ENCODE measurements at places on chromosomes 1 and 21.

DNA sequence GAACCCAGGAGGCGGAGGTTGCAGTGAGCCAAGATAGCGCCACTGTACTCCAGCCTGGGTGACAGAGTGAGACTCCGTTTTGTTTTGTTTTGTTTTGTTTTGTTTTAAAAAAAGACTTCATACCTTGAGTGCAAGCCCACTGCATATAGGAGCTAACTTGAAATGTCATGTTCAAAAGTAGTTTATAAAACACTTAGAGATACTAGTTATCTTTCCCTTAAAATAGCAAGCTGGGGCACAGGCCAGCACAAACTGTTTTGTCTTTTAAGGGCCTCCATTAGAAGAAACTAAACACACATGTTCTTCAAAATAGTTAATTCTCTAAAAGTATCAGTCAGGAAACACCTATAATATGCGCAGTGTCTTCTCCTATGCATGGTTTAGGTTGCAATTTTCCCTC is 505.1 kb upstream of the TMPRSS15 start:
- DNase-seq, result no peak

GRCh38 chr21:32413697-32414578 is 1.4 kb downstream of the EVA1C start:
- no peak for DNase-seq

DNA sequence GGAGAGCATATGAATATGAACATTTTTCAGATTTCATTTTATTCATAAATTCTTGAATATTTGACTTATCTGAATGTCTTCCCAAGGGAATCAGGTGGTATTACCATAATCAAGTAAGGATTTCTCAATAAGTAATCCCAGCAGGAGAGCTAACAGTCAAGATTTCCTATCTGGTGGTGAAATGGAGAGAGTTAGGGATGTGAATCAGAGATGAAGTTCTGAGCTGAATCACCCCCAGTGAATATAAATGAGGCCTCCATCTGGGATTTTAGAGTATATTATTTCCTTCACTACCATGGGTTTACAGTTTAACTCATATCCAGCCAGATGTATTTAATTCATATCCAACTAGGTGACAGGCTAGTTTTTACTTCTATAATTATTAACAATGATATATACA is 61.5 kb upstream of the RGS2 start:
- DNase-seq, result no peak

DNA sequence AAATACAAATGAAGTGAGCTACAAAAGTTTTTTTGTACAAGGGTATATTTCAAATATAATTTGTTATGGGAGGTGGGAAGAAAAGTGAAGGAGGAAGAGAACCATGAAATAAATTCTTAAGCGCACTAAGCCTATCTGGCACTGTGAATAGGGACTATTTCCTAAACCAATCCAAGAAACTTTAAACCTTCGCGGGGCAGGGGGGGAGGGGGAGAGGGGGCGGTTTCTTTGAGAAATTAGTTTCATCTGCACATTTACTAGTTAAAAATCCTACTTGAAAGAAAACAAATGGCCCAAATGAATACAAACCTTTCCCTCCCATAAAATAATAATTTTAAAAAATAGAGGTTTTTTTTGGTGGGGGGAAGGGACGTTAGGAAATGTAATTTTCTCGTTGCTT is 364 bp downstream of the GOLPH3L start:
- no peak for DNase-seq

GRCh38 chr1:58401991-58402390 is 144.5 kb downstream of the OMA1 start:
- DNase-seq, result no peak

DNA sequence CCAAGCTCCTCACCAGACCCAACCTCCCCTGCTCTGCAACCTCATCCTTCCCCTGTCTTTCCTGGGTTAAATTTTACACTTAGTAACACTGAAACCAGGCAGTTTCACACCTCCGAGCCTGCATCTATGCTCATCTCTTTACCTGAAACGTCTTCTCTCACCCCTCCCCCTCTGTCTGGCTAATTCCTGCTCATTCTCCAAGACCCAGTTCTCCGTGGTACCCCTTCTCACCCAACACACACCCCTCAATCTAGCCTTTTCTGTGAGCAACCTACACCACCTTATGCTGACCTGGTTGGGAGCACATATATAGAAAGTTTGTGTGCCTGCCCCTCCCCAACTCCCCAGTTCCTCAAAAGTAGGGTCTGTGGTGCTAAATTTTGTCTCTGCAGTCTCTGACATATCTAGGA is 3.7 kb upstream of the KIAA1614 start:
- no peak for DNase-seq

DNA sequence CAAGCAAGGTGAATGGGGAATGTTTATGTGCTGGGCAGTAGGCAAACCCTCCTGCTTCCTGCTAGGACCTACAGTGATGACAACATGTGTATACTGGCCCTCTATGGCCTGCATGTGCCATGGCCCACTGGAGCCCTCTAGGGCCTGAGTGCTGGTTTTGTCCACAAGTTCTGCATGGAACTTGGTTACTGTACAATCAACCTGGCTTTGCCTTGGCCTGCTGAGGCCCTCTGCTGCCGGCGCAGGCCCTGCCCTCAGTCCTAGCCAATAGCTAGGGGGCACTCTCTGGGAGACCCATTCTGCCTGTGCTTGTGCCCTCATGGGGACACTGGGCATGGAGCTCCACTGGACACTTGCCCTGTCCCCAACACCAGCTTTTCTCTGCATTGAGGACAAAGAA is 138.6 kb upstream of the NGF start:
- no peak for DNase-seq

DNA sequence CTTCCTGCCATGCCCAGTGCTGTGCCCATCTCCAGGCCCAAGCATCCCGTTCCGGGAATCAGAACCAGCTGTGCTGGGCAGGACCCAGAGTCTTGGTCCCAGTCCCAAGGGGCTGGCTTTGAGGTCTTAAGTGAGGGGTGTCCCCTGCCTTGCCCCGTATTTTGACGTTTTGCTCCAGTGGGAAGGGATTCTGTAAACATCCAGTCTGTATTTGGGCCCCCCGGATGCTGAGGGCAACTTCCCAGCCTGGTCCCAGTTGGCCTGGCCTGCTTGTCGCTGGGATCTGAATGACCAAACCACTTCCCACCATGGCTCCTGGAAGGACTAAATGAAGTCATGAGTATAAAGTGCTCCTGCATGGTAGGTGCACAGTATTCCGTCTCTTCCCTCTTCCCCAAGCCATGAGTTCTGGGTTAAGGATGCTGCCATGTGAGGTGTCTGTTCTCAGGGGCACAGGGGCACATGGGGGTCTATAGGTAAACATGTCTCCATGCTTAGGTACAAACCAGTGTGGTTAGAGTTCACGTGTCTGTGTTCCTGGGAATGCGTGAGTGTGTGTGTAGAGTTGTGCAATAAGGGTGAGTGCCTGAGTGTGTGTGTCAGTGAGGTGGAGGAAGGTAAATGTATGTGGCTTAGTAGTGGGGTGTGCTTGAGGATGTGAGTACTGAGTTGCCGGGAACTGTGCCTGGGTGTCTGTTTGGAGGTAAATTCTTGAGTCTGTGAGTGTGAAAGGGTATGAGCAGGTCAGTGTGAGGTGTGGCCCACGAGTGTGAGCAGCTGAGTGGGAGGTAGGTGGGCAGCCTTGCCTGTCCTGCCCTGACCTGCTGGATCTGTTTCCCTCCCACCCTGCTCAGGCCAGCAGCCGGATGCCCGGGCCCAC is 1.5 kb downstream of the B4GALT2 start:
- DNase-seq, result no peak

DNA sequence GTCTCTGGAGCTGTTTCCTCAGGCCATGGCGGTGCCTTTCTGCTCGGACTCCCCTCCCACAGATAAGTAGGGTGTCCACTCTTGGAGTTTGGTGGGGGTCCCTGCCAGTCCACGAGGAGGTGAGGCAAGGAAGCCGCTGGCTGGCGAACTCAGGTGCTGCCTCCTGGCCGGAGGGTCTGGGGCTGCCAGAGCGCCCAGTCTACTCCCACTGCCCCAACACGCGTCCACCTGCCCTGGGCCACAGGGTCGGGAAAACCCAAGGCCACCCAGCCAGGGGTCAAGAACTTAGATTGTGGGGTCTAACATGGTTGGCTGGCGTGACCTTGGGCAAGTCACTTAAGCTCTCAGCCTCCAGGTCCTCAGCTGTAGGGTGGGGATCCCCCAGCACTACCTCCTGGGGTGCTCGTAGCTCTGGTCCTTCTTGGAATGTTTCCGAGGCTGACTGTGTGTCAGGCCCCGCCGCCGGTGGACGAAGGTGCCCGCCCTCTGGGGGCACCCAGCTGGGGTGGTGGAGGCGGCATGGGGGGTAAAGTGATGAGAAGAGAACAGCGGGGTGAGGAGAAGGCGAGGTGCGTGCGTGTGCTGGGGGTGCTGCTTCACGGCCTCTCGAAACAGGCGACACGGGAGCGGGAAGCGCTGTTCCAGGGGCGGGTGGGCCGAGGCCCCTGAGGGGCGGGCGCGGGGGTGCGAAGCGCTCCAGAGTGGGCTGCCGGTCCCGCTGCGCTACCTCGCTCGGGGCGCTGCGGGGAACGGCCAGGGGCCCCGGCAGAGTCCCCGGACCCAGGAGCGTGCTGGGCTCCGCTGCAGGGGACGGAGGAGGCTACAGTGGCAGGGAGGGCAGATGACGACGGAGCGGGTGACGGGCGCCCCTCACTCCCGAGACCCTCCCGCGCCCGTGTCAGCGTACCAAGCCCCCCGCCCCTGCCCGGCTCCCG is 1.2 kb downstream of the SH2D5 start:
- no peak for DNase-seq

- DNase-seq, result no peak
Measured at GRCh38 chr1:62295921-62296491, 23.2 kb downstream of the KANK4 start.

GRCh38 chr1:84669831-84670230 is 20.4 kb downstream of the SSX2IP start:
- DNase-seq, result no peak

DNA sequence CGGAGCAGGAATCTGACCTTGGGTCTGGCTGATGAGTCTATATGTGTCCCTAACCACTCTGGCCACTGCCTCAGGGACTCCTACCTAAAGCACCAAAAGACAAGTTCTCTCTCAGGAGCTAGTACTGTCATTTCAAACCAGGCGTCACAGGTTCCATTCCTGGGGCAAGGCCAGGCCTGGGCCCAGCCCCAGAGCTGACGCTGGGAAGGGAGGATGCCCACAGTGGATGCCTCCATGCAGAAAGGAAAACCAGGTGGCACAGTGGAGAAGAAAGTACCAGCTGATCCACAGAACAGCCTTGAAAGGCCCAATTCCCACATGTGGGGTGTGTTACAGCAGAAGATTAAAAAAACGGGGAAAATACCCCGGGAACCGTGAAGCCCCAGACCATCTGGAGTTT is 77.4 kb downstream of the DMRTB1 start:
- no peak for DNase-seq

DNA sequence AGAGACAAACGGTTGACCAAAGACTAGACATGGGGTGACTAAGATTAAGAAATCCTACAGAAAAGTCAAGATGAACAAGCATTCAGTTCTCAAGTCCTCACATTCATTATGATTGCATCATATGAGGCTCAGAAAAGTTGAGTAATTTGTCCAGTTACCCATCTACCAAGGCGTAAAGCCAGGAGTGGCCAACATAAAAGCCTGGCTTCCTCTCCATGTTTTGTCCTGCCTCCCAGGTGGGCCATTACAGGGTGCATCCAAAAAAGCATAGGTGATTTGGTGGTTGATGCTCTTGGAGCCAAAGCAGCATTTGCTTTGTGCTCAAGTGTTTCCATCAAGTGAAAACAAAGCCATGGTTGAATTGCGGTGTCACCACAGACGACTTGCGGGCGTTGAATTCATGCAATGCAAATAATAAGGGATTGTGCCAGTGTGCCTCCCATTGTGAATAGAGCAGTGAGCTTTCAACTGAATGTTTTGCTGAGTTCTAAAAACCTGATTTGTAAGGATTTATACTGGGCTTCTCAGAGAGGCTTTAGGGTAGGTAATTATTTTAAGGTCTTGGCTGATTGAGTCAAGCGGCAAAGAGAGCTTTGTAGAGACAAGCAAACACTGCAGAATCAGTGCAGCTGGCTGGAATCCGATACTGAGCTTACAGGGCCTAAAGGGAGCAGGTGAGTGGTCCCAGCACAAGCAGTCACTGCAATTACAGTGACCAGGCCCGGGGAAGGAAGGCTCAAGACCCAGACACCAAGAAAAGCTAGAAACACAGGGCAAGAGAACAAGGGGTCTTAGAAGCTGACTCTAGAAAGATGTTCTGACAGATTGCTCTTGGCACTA is 54.1 kb downstream of the KCNJ15 start:
- DNase-seq, result peak; percentile 89

- DNase-seq, result no peak
Measured at GRCh38 chr21:44579056-44579832, 1.2 kb downstream of the KRTAP10-5 start.

DNA sequence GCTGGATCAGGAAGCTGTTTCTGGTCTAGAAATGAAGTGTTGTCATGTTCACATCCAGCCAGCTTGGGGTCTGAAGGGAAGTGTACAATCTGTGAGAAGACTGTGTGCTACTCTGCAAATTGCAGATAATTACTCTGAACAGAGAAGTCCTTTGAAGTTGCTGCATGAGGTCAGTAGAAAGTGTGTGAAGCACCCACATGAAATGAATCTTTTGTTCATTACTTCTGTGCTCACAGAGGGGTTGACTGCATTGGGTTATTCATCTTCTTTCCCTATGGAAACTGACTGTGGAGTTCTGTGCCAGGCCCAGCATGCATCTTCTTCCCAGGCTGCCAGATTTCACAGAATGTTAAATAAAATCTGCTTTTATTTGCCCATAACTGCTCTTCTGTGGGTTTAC is 47.1 kb downstream of the CTH start:
- DNase-seq, result no peak

DNA sequence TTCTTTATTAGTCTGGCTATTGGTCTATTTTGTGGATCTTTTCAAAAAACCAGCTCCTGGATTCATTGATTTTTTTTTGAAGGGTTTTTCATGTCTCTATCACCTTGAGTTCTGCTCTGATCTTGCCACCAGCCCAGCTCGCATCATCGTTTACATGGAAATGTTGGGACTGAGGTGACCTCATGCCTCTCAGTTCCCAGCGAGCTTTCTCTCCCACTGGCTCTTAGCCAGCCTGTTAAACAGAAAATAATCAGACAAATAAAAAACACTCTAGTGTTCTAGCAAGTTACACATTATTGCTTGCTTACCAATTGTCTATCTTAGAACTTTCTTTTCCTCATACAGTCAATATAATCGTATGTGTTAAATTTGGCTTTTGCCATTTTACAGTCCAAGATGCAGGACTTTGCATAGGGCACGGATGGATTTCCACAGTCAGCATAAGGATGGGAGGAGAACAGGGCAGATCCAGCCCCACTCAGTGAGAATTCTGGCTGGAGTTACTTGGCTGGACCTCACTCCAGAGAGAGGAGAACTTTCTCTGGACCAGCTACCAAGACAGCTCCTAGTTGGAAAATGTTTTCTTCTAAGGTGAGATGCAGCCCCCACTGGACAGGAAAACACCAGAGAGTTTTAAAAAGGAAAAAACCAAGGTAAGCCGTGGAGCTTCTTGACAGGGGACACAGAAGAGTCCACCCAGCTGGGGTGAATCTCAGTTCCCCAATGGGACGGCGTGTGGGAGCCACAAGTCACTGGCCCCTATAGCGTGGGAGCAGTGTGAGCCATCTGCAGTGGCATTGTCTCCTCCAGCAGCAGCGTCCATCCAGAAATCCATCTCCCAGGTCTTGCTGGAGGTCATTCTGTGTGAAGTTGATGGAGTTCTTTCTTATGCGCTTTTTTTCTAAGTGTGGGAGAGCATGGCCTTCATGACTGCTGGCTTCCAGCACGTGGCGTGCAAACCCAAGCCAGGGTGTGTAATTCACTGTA is 17.6 kb downstream of the PGBD2 start:
- peak; percentile 34 for DNase-seq

- no peak for DNase-seq
Measured at GRCh38 chr1:76054359-76054758, 20.2 kb upstream of the ST6GALNAC3 start.

Measured in NCI-H2029 treated with DMSO at 0.1 percent for 48 hours (cell line).